H1 (cell line): ENCODE measurements at places on chromosomes 16 and 17.

- DNase-seq, result no peak
Observed at GRCh38 chr16:70736465-70737376, 50.9 kb upstream of the MTSS2 start.

GRCh38 chr17:76993651-76994050 is 125.4 kb downstream of the MGAT5B start:
- DNase-seq, result no peak

- DNase-seq, result no peak
Observed at GRCh38 chr16:6863135-6863534, 469.5 kb upstream of the RBFOX1 start.

DNA sequence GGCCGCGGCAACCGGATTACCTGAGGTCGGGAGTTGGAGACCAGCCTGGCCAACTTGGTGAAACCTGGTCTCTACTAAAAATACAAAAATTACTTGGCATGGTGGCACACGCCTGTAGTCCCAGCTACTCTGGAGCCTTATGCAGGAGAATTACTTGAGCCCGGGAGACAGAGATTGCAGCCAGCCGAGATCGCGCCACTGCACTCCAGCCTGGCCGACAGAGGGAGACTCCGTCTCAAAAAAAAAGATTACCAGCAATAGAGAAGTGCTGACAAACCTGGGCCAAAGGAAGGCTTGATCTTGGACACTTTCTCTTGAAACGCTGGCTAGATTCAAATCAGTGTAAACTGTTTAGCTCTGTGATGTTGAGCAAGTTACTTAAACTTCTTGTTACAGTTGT is 4.3 kb downstream of the MT1H start:
- no peak for DNase-seq

DNA sequence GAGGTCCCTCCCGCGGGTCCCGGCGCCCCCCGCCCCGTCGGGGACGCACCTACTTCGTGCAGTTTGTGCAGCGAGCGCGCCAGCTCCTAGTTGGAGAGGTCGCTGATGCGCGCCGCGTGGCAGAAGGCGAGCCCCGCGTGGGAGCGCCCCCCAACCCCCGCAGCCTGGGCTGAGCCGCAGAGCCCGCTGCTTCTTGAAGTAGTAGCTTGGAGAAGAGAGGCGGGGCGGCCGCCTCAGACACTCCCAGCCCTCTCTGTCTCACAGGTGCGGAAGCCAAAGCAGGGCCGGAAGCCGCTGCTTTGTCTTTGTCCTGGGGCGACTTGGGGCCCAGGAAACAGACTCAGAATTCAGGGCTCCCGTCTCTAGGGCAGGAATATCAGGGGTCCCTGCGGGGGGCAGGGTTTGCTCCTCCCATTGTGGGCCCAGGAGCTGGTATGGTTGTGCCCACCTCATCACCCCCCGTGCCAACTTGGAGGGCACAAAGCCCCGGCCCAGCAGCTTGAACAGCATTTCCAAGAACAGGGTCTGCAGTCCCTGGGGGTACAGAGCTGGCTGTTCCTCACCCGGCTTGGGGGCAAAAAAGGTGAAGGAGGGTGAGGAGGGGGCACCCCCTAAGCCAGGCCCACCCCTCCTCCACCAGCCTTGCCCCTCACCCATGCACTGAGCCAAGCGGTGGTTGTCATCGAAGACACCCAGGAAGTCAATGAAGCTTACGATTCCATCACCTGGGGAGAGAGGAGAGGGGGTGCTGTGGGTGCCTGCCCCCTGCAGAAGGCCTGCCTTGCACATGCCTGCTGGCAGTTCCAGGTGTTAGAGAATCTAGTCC is 13.5 kb downstream of the SPATA32 start:
- no peak for DNase-seq

DNA sequence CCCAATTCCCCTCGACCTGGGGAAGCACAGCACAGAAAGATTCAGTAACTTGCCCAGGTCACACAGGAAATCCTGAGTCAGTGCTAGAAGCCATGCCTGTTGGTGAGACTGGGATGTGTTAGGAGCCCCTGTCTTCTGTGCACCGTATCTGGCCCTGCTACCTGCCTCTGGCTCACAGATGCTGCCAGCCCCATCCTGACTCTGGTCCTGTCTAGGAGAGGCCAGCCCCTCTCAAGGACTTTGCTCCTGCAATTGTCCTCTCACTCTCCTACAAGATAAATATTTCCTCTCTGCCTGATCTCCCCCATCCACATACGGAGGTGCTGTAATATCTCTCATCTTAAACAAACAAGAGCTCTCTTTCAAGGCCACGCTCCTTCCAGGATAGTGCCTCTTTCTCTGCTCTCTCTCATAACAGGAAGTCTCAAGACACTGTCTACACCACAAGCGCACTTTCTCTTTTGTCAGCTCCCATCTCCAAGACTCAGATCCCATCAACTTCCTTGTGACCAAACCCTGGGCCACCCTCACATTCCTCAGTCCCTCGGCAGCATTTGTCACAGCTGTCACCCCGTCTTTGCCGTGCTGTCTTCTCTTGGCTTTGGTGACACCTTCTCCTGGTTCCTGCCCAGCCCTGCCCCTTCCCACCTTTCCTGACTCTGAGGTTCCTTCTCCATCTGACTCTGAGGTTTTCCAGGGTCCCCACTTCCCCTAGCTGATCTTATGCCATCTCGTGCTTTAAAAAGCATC is 1.9 kb downstream of the SLC13A2 start:
- DNase-seq, result no peak

GRCh38 chr16:54325616-54326265 is 39.2 kb upstream of the IRX3 start:
- no peak for DNase-seq

DNA sequence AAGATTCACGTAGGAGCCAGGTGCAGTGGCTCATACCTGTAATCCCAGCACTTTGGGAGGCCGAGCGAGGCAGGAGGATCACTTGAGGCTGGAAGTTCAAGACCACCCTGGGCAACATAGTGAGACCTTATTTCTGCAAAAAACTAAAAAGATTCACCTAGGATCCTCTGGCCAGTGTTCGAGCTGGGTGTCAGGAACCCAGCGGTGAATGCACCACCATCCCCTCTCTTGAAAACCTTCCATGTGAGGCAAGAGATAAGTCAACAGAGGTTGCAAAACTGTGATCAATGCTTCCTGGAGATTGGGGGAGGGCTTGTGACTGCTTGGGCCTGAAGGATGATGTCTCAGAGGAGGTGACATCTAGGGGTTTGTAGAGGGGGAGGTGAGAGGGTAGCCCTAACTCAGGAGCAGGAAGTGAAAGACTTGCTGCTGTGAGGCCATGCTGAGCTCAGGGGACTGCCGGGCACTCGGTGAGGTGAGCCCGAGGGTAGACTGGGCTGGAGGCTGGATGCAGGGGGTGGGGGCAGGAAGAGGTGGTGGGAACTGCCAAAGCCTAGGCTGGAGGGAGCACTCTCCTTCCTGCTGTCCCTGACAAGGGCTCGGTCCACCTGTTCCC is 11.7 kb downstream of the GJD3 start:
- DNase-seq, result no peak

- no peak for DNase-seq
Observed at GRCh38 chr17:57499648-57500049, 243.3 kb downstream of the MSI2 start.

DNA sequence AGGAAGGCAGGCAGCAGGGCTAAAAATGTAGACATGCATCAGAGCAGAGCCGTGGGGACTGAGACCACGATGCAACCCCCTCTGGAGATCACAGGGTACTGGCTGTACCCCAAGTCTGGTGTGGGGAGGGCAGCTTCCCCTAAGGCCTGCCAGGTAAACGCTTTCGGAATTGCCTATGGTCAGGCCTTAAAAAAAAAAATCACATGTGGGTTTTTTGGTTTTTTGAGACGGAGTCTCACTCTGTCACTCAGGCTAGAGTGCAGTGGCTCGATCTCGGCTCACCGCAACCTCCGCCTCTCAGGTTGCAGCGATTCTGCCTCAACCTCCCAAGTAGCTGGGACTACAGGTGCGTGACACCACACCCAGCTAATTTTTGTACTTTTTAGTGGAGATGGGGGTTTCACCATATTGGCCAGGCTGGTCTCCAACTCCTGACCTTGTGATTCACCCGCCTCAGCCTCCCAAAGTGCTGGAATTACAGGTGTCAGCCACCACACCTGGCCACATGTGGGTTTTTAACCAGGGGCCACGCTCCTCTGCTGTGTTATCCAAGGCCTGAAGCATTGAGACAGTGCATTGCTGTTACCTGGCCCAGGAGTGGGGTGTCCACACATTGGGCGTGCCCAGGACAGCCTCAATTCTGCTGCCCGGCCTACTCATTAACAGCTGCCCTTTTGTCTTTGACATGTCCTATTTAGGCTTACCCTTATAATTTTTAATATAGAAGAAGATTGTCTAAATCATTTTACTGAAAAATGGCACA is 50.4 kb downstream of the LITAF start:
- no peak for DNase-seq

DNA sequence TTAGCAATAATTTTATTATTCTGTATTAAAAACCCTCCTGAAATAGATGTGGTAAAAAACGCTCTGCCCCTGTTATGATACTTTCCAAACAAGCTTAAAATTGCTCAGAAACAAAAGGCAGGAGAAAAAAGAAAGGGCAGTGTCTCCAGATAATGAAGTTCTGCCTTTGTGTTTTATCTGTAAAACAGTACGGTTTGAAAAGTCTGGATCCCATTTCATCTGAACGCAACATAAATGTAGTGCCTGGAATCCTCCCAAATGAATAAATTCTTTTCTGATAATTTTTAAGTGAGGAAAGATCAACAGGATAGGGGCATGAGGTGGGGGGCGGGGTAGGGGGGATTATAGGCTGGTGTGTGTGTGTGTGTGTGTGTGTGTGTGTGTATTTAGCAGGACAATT is 87.5 kb upstream of the SOX9 start:
- DNase-seq, result no peak

DNA sequence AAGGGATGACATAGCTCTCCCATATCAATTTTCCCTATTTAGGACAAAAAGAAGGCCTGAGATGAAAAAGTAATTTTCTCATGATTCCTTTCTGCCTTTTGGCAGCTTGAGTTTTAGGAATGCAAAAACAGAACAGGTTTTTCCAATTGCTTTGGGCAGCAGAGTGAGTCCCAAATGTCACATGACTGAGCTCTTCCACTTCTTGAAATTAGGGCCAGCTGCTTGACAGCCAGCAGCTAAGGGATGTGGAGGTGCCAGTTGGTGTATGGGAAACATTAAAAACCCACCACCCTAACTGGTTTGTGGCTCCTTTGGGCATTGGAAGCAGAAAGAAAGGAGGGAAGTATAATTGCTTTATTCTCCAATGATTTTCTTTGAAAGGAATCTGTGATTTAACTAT is 133.8 kb upstream of the FAM20A start:
- DNase-seq, result no peak

DNA sequence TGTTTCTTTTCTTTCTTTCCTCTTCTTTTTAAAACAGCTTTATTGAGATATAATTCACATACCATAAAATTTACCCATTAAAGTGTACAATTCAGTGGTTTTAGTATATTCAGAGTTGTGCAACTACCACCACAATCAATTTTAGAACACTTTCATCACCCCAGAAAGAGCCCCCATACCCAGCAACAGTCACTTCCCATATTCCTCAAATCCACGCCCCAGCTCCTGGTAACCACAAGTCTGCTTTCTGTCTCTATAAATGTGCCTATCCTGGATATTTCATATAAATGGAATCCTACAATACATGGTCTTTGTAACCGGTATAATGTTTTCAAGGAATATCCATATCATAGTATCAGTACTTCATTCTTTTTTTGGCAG is 19.4 kb downstream of the RARA start:
- DNase-seq, result no peak

DNA sequence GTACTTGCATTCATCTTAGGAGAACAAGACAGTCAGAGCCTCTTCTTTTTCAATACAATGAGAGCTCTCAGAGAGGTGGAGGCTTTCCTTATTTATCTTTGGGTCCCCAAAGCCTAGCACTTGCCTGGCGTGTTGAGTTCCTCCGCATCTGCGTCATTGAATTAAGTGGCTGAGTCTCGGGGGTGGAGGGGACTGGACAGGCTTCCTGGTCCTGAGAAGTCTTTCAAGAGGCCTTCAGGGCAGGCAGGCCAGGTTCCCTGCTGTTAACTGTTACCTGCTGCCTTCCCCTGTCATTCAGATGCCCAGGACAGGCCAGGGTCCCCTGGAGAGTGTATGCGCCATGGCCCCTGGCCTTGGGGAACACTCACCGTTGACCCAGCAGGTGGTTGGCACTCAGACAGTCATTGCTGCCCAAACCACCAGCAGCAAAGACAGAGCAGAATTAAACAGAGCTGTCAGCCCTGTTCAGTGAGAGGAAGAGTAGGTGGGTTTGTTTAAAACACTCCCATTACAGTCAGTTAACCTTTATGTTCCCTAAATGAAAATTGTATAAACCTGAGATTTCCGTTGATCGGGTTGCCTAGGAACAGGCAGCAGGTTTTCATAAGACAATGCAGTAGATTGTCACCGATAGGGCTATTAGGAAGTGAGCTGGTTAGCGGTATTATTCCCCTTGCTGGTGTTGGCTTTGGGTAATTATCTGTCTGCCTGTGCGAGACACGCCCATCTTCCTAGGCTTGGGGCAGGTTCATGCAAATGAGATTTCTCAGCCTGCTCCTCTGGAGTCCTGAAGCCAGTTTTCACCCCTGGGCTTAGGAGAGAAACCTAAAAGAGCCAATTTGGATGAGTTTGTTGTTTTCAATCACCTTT is 132.7 kb downstream of the CCDC182 start:
- DNase-seq, result no peak

GRCh38 chr17:50841949-50842354 is 6.6 kb downstream of the WFIKKN2 start:
- DNase-seq, result peak; percentile 53

DNA sequence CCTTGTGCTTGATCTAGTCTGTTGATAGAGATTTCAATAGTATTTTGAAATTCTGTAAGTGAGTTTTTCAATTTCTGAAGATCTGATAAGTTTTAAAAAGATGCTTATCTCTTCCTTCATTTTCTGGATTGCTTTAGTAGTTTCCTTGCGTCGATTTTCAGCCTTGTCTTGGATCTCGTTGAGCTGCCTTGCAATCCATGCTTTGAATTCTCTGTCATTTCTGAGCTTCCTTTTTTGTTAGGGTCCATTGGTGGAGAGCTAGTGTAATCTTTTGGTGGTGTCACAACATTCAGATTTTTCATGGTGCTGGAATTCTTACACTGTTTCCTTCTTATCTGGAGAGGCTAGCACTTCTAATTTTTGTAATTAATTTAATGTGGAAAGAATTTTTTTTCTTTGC is 61.1 kb downstream of the SLFN11 start:
- DNase-seq, result no peak

- DNase-seq, result no peak
Observed at GRCh38 chr16:65704866-65705265, 583.0 kb upstream of the CDH11 start.

GRCh38 chr17:79111097-79111496 is 36.5 kb downstream of the ENGASE start:
- no peak for DNase-seq

- no peak for DNase-seq
Observed at GRCh38 chr16:81625544-81626153, 153.4 kb upstream of the PLCG2 start.

GRCh38 chr17:4900231-4901107 is 1.1 kb downstream of the C17orf107 start:
- no peak for DNase-seq

GRCh38 chr17:13478326-13478830 is 123.4 kb downstream of the HS3ST3A1 start:
- DNase-seq, result no peak
